BJ (cell line): ENCODE measurements at places on chromosomes 13 and 19.

- DNase-seq: no peak
Observed at GRCh38 chr13:50760751-50761150, 82.7 kb downstream of the DLEU7 start.

DNA sequence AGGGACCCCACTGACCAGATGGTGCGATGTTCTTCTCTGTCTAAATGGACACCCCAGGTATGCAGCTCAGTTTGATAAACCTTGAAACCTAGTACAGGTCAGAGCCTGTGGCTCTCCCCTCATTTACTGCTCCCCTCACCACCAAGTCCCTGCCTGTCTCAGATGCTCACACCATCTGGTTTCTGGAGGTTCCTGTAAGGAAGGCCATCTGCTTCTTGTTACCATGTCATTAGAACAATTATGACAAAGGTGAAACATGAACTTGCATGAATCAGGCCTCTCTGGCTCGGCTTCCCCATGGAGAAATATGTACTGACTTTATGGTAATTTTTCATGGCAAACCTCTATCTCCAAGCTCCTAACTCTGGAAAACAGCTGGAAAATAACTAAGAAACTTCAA lies 965.7 kb downstream of the UQCRFS1 start:
- no peak for DNase-seq

- DNase-seq: peak; percentile 10
Observed at GRCh38 chr19:29587518-29587986, 18.5 kb upstream of the POP4 start.

DNA sequence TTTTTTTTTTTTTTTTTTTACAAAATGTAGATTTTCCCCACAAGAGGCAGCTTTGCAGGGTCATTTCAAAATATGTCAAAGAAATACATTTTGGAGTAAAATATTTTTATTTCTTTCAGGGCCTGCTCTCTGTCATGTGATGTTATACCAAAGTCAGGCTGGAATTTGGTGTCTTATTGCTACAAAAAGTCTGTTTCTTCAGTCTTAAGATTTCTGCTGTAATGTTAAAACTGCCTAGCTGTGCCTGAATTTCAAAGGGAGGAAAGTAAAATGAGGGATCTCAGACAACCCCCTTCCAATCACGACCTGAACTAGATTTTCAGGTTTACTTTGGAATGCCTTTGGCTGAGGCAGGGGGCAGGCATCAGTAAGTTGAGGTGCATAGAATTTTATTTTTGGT lies 12.8 kb upstream of the GTF2F2 start:
- DNase-seq: no peak

DNA sequence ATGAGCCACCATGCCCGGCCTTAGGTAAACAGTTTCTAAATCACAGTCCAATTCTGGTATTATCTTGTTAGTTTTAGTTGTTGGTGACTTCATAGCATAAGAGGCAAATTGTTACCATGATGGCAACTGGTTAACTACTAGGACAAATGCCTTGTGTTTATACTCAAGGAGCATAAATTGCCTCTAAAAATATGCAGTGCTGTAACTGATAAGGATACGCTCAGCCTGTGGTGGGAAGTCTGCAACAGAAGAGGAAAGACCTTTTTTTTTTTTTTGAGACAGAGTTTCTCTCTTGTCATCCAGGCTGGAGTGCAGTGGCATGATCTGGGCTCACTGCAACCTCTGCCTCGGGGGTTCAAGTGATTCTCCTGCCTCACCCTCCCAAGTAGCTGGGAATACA lies 311.9 kb upstream of the ARGLU1 start:
- DNase-seq: no peak

GRCh38 chr19:48551437-48552302 lies at the start of gene SULT2B1:
Gene SULT2B1, plus strand, starts transcription at chr19:48552172. Its CDS starts 81 bp downstream, at chr19:48552253.
- DNase-seq: no peak

DNA sequence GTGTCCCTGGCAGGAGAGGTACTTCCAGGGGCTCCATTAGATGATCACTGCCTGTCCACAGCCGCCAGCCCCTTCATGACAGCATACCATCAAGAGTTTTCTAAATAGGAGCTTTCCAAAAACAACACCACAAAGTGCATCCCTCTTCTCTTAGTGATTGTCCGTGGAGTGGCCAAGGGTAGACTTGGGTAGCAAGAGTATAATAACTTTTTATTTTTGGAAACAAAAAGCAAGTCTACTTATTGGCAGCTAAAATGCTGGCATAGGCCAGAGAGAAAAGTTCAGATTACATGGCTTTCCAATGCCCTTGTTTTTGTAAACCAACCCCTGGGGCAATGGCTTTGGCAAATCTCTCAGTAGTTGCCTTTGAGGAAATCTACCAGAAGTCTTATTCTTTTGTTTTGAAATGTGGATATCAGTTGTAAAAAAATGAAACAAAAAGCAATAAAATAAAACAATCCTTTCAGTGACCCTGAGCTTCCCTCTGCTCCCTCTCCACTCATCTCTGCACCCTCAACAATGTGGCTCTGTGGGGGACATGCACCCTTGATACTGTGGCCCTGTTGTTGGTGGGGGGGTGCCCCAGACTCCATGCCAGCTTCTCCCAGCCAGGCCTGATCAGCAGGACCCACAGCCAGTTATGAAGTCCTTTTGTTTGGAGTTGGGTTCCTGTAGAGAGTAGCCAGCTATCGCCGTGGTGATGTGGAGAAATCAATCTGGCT lies 294.1 kb downstream of the DLEU7 start:
- DNase-seq: no peak

DNA sequence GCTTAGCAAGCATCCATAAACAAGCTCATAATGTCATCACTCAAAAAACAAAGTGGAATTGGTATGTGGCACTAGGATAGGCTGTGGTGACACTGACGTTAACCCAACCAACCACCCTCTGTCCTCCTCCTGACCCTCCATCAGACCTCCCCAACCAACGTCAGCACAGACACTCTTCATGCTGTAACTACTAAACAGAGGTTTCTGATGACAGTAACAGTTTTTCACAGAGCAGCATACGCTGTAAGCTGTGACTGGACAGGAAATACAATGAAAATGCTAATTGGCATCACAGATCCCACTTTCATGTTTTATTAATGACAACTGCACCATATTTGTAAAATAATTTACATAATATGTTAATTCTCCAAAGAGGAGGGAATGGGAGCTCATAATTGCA lies 238.0 kb downstream of the IRS2 start:
- DNase-seq: no peak

DNA sequence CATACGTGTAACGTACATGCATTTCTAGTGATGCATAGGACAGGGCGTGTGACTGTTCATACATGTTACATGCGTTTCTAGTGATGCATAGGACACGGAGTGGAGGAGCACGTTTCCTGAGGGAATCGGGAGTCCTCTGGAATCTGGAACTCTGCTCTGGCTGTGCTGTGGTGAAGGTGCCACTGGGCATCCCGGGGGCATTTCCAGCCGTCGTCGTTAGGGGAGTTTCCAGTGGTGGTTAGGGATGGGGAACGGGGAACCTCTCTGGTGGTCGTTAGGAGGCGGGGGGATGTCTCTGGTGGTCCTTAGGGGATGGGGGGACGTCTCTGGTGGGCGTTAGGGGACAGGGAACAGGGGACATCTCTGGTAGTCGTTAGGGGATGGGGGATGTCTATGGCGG lies 209.6 kb upstream of the SOX1 start:
- DNase-seq: no peak

- no peak for DNase-seq
Observed at GRCh38 chr19:12647490-12648071, 19.0 kb downstream of the MAN2B1 start.

DNA sequence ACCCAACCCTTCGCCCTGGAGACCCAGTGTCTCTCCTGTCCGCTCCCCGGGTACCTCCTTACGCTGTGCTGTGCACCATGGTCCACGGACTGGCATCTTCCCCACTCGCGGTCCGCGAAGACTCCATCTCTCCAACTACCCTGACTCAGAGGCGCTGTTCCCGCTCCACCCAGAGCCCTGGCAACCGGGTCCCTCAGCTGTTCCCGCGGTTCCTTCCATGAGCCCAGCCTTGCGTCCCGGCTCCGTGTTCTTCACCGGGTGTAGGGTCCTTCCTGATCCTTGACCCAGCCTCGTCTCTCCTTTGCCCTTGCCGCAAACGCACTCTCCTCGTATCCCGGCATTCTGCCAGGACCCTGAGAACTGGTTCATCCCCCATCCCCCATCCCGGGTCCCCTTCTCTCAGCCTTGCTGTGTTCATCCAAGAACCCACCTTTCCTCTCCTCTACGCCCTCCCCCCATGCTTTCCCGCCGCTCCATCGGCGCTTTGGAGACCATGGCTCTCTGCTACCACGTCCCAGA lies 664 bp downstream of the ICAM5 start:
- no peak for DNase-seq

DNA sequence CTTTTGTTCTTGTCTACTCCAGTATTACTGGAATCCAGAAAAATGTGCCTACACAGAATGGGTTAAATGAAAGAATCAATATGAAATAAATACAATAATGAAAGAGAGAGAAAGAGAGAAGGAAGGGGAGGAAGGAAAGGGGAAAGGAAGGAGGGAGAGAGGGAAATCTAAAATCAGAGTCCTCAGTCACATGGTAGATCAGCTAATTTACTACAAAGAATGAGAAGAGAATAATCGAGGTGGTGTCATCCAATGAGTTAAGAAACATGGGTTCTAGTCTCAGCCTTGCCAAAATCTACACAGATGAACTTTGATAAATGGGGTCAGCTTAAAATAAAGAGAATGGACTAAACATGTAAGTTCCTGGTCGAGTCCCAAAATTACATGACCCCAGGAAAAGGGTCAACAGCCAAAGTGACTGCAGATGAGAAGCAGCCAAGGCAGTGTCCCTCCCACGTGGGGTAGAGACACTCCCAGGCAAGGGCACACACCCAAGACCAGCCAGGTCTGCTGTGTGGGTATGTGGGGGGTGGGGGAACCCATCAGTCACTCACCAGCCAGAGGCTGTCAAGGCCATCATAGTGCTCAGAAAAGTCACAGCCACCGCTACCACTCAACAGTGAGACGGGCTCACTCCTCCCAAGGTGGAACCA lies 103.6 kb downstream of the STK24 start:
- DNase-seq: no peak

GRCh38 chr13:112651750-112652511 lies 37.9 kb upstream of the ATP11A start:
- DNase-seq: no peak

GRCh38 chr19:13401388-13401787 lies 104.9 kb downstream of the CACNA1A start:
- no peak for DNase-seq

DNA sequence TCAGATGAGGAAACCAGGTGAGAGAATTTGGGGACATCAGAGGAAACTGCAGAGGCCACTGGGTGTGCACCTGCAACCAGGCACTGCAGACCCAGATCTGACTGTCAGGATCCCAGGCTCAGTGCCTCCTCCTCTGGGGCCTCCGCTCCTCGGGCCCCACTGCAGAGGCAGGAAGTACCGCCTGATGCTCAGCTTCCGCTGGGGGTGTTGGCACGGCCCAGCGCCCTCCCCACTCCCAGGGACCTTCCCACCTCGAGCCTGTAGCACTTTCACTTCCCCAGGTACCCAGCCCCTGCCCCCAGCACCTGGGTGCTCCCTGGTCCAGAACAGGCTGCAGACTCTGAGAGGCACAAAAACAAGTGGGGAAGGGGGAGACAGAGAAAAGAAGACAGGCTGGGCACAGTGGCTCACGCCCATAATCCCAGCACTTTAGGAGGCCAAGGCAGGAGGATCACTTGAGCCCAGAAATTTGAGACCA lies 1.4 kb upstream of the CD37 start:
- no peak for DNase-seq

DNA sequence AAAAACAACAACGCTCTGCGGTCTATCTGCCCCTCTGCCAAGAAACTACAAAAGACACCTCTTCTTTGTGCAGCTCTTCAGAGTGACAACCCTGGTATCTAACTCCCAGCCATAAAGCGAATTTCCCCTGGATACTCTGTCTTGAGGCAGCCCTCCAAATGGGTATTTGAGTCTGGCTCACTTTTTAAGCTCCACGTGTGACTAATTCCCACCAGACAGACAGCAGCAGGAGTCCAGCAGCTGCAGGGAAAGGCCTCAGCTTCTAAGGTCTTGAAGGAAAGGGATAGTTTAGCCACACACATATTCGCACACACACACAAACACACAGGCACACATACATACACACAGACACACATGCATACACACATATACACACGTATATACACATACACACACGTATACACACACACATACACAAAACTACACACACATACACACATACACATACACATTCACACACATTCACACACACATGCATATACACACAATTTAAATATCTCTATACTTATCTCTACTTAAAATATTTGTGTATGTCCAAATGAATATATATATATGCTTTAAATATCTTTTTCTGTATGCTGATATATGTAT lies 188.8 kb downstream of the TSHZ3 start:
- no peak for DNase-seq

DNA sequence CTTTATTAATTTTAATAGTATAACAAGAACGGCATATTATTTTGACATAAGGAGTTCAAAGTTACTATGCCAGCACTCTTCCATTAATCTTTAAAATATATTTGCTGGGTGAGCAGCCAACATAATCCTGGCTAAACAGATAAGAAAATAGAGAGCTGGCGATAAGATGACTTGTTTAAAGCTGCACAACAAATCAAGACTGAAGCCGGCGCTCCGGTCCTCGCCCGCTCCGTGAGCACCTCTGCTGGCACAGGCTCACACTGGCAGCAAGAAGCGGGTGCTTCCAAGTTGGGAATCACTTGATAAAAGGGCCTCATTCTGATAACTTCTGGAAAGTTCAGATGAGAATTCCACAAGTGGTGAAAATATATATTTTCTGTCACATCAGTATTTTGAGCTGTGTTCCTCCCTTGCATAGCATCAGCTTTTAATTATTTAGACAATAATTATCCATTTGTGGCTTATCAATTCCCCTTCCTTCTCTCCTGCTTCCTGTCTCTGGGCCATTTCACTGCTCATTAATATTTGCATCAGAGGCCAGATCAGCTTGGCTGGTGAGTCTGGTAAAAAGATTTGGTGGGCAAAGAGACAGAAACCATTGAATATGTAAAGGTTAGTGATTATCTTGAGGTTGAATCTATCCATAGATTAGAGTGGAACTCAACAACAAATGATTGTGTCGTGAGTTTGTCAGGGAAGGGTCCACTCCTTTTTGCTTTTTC lies 205.3 kb downstream of the MZT1 start:
- no peak for DNase-seq

DNA sequence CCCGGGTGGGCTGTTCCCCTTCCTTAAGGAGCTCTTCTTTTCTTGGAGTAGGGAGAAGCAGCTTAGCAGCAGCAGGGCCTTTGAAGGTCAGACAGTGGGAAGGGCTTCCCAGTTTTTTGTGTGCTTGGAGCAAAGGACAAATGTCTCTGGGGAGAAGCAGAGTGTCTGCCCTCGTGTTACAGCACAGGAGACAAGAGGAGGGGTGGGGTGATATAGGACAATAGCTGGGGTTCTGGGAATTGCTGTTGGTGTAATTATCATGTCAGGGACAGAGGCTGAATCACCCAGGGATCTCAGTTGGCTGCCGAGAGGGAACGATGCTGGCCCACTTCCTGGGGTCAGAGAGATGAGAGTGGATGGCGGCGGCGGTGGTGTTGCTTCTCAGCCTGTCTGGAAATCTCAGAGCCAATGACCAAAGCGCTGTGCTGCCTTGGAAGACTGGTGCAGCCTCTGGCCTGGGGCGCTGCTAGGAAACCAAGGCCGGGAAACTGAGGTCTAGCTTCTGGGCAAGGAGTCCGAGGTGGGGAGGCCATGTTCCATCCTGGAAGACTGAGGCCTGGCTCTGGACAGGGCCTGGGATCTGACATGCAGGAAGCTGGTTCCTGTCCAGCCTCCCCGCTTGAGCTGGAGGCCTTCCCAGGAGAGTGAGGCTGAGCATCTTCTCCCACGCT lies 1.2 kb downstream of the INAFM1 start:
- no peak for DNase-seq

- DNase-seq: no peak
Observed at GRCh38 chr19:51372649-51373504, at the start of gene NKG7. Gene NKG7, minus strand, starts transcription at chr19:51372654. Its CDS starts 119 bp downstream, at chr19:51372535.

GRCh38 chr13:99215184-99215830 lies 14.7 kb downstream of the UBAC2 start:
- no peak for DNase-seq
